ENCODE measurements at places on chromosomes 4 and X.

DNA sequence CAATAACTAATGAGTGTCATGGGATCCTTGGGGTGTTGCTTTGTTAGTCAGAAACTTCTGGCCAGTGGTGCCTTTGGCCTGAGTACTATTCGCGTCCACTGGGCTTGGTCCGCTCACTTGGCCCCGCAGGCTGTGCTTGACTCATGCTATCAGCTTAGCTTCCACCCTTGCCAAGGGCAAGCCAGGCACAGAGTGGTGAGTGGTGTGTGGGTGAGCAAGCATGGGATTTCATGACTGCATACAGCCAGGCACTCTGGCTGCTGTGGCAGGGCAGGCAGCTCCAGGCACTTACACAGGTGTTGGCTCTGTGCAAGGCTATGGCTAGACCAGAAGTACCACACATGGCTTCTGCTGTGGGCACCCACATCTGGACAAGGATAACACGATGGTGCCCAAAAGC, 1026.3 kb downstream of the PCDH19 start:
- no peak for DNase-seq

- no peak for DNase-seq
Measured at GRCh38 chr4:112214390-112215264, 17.0 kb upstream of the AP1AR start.

DNA sequence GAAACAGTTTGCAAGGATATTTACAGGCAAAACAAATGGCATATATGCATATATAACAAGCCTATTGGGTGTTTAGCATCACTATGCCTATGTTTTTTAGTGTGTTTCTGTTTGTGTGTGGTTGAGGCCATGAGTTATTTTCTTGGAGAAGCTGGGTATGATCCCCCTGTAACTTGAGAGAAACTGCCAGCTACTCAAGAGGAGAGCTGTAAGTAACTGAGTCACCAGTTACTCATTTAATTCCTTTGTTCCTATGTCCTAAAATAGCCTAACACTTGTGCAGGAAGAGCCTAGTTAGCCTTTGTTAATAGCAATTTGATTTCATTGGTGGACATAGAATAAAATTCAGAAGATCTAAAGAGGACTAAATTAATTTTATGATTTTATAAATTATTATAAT, 79.1 kb downstream of the PWWP3B start:
- no peak for DNase-seq

GRCh38 chr4:11585506-11585905, 156.8 kb upstream of the HS3ST1 start:
- DNase-seq: no peak

GRCh38 chr4:151045907-151046306, 30.8 kb upstream of the LRBA start:
- no peak for DNase-seq

DNA sequence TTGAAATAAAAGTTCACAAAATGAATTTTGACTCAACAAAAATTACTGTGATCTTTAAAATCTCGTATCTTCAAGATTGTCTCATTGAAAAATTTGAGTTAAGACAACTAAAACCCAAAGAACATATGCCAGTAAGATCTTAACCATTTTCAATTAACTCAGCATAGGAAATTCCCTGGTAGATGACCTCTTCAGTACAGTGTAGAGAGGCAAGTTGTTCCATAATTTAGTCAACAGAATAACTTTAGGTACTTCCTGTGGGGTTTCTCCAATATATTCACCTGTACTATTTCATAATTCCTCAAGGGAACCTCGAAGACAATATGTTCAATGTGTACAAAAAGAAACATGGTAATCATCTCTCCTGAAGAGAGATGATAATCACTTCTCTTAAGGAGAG, 145.3 kb downstream of the COL25A1 start:
- DNase-seq: no peak

- DNase-seq: no peak
Measured at GRCh38 chrX:151488677-151489076, 74.8 kb upstream of the PASD1 start.

- no peak for DNase-seq
Measured at GRCh38 chrX:12496343-12496742, 294.9 kb upstream of the PRPS2 start.

DNA sequence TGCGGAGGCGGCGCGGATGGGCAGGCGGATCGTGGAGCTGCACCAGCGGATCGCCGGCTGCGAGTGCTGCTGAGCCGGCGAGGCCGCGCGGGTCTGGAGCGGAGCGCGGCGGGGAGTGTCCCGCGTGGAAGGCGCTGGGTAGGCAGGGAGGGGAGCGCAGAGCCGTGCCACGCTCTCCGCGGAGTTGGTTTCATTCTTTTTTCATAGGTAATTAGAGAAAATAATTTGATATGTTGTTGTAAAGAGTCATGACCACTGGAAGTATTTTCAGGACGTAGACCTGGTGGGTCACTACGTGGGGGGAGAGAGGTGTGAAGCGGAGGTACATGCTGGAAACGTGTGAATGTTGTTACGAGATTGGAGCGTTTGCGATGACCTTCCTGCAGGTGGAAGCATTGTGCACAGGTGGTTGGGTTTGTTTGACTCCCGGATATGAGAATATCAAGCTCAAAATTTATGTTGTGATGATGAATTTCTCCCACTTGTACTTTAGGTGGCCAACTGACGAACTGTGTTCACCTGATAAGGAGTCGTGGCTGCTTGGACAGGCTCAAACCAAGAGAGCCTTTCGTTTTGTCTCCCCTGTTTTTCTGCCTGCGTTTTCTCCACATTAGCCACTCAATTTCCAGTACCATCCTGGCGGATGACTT, 19.1 kb upstream of the S100P start:
- peak; percentile 57 for DNase-seq

GRCh38 chrX:29397506-29397905, 810.3 kb downstream of the IL1RAPL1 start:
- DNase-seq: no peak

GRCh38 chr4:168319486-168320019, 1.0 kb upstream of the DDX60 start:
- DNase-seq: no peak

GRCh38 chrX:9295551-9295950, 169.3 kb upstream of the TBL1X start:
- no peak for DNase-seq

GRCh38 chrX:12890467-12890866, 16.0 kb upstream of the TLR8 start:
- peak; percentile 54 for DNase-seq

- peak; percentile 52 for DNase-seq
Measured at GRCh38 chrX:65750674-65751469, 83.4 kb downstream of the MSN start.

DNA sequence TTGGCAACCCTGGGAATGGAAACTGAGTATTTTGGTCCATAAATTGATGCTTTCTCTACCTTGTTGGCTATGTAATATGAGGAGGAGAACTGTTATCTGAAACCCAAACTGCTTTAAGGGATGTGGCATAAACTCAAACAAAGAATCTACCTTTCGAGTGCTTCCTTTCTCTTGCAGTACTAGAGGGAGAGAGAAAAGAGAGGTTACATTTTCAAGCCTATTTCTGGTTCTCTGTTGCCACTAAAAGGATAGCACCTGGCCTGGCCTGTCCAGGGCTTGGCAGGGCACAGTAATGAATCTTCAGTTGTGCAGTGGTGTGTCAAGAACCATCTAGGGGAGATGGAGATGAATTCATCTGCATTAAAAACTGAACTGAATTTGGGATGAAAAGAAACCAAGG, 308.6 kb downstream of the PTTG2 start:
- DNase-seq: no peak

GRCh38 chr4:118557298-118557851, 127.8 kb upstream of the METTL14 start:
- no peak for DNase-seq

- DNase-seq: no peak
Measured at GRCh38 chrX:69808375-69808774, 192.5 kb downstream of the EDA start.

GRCh38 chr4:140065393-140065792, 88.6 kb downstream of the MAML3 start:
- DNase-seq: no peak
